ENCODE measurements at places on chromosomes 16 and 17. TPM values are rescaled to one million over a fixed set of nuclear protein-coding genes. Genes with fewer than 3 reads are reported as not detected.
A peak's percentile ranks its signal among the peaks of the same experiment; 100 is the strongest.

The MLKL gene
- total RNA-seq: 26.9 TPM

- DNase-seq: peak; percentile 65
These were observed 10.1 kb downstream of the P3H4 start for GRCh38 chr17:41801374-41802271.

- DNase-seq: no peak
These were observed 22.2 kb downstream of the ASPSCR1 start for GRCh38 chr17:81999587-81999975.

DNA sequence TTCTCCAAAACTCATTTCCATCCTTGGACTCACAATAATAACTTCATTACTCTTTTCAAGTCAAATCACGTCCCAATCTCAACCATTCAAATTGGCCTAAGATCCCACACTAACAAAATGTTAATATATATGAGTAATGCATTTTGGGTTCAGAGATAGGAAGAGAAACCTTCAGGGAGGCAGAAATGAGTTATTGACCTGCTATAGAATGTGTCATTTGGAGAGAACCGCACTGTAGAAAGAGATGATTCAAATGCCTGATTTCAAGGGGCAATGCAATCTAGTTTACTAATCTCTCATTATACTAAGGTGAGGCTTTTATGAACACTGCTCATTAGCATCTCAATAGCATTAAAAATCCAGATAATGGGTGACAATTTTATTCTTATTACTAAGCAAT, 1595.0 kb upstream of the GOT2 start:
- DNase-seq: no peak

The CD300A gene
- 6.8 TPM for total RNA-seq

GRCh38 chr17:48241131-48241591, 133.6 kb downstream of the SNX11 start:
- no peak for DNase-seq

GRCh38 chr17:46147296-46147695, 45.9 kb downstream of the KANSL1 start:
- no peak for DNase-seq

DNA sequence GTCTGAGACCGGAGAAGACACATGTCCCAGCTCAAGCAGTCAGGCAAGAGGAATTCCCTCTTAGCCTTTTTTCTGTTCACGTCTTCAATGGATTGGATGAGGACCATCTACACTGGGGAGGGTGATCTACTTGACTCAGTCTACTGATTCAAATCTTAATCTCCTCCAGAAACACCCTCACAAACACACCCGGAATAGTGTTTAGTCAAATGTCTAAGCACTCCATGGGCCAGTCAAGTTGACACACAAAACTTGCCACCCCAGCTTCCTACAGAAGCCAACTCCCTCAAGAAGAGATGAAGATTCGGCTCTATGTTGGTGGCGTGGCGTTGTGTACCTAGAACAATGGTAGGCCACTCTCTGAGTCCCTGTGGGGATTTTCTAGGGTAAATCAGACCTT, 22.5 kb upstream of the NKD1 start:
- no peak for DNase-seq

GRCh38 chr16:1614456-1615102, 2.4 kb downstream of the CRAMP1 start:
- peak; percentile 11 for DNase-seq

GRCh38 chr17:78885956-78886355, 17.0 kb downstream of the CEP295NL start:
- DNase-seq: no peak

DNA sequence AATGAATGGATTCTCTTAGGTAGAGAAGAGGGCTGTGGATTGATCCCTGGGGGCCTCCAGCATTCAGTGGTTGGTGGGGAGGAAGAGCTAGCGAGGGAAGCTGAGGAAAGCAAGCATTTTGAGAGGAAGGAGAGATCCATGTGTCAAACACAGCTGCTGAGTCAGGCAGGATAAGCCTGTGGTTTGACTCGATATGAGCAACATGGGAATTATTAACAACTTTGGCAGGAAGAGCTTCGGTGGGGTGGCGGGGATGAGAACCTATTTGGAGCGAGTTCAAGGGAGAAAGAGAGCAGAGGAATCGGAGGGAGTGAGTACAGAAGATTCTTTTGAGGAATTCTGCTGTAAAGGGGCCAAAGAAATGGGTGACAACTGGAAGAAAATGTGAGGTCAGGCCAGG, 59.5 kb upstream of the CDC42EP4 start:
- no peak for DNase-seq

The HLF gene
- total RNA-seq: 0.48 TPM

DNA sequence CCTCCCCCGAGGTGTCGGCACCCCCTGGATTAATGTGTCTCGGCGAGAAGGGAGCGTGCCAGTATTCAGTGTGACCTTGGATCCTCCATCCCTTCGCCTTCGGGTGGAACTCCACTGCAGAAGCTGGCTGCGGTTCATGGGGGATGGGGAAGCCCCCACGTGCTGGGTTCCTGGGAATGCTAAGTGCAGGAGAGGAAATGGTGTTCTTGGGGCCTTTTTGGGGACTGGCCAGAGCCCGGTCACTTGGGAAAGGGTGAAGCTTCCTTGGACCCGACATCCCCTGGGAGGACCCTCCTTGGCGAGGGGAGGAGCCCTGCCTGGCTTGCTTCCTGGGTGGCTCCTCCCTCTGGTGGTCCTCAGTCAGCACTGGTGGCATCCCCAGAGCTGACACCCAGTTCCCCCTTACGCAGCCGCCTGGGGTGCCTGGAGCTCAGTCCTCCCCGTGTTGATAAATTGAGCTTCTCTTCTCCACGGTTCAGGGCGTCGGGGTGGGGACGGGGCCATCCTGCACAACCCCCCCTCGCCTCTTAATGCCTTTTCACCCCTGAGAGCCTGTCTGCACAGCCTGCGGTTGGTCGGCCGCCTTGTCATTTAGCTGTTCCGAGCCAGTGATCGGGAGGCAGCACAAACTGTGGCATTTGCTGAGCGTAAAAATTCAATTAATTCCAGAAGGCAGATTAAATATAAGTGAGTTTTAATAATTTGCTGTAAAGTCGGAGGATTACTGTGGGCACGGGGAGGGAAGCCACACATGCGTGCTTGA, 30.7 kb upstream of the GSE1 start:
- no peak for DNase-seq

The MYO19 gene
- 65.2 TPM for total RNA-seq

Measured in naive thymus-derived CD4-positive, alpha-beta T cell (primary cell).